Endothelial cell of umbilical vein (primary cell): ENCODE measurements at places on chromosomes 11 and 22.

DNA sequence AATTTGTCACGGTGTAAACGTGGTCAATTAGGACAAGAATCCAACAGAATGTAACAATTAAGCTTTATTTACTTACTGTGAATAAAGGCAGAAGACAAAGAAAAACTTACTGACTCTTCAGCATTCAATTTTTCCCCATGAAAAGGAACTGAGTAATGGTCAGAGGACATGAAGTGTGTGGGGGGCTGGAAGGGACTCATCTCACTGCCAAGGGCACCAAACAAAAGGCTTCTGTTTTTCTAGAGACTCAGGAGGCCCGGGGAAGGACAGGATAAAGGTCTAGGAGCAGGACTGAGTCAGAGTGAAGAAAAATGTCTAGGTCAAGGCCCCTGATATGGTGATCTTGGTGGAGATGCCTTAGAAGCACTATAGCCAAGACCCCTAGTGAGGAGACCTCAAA lies 564.2 kb upstream of the ANO5 start:
- no peaks in the 10 kb centered on the region for H3K27me3 ChIP-seq
- no peak for DNase-seq
- H3K4me3 ChIP-seq = no peak overlapping the region
- no peaks in the 10 kb centered on the region for H3K36me3 ChIP-seq

DNA sequence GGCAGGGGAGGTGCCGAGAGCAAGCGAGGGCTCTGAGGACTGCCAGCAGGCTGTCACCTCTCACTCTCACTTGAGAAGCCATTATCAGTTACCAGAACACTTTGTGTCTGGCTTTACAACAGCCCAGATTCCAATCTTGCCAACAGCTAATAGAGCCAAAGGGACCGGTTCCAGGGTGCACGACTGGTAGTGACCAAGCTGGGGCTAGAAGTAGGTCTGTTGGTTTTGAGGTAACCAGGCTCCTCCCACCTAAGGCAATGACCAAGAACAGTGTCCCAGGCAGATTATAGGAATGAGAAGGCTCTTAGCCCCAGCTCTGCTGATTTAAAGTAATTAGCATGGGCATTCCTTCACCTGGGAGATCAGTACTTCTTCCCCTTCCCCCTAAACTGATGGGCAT lies 7.2 kb upstream of the IL10RA start:
- H3K36me3 ChIP-seq = no peaks in the 10 kb centered on the region
- H3K27me3 ChIP-seq = peaks cover 8% of the 10 kb centered on the region
- H3K4me3 ChIP-seq = no peak overlapping the region
- H3K4me1 ChIP-seq = no peaks in the 10 kb centered on the region
- no peak for DNase-seq

GRCh38 chr11:119551420-119552105 lies 128.6 kb upstream of the THY1 start:
- no peaks in the 10 kb centered on the region for H3K36me3 ChIP-seq
- H3K27ac ChIP-seq = no peak overlapping the region

DNA sequence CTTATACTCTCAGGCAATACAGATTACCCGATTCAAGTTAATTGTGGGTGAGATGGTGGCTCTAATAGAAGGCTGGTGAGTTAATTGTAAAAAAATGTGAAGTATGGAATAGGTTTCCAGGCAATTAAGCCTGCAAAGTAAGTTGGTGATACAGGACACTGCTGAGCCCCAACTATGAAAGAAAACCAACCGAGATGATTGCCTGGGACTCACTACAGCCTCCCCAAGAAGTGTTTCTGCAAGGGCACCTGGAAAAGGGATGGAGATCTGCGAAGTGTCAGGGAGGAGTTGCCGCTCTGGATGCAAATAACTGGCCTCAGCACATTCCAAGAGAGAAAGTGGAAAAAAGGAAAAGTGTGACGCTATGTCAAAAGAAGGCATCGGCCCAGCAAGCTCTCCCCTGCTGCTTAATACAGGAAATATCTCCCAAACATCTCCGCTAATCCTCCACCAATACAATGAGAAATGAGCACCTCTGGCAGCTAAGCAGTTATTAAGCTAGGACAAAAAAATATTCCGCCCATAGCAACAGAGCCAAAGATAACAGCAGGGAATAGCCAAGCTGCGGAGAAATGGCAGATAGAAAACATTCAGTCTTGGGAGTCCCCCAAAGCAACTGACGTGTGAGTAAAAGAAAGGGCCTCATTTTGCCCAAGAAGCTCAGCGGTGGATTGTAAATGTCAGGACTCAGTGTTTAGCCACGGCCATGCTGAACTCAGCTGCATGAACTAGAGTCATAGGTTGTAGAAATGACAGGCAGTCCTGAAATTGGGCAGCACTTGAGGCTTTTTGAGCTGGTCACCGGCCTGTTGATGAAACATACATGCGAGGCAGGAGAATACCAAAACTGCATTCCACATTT lies 133.7 kb downstream of the SNX19 start:
- H3K36me3 ChIP-seq = no peaks in the 10 kb centered on the region
- peak overlapping the region; percentile 23 for H3K27ac ChIP-seq
- peak; percentile 66 for DNase-seq
- no peak overlapping the region for H3K4me3 ChIP-seq

GRCh38 chr11:119832202-119832935 lies 103.4 kb upstream of the NECTIN1 start:
- no peak for DNase-seq
- no peak overlapping the region for H3K27ac ChIP-seq
- no peak overlapping the region for H3K4me3 ChIP-seq
- H3K27me3 ChIP-seq = no peaks in the 10 kb centered on the region
- H3K4me1 ChIP-seq = no peaks in the 10 kb centered on the region
